ENCODE measurements at places on chromosomes 3 and 15.

DNA sequence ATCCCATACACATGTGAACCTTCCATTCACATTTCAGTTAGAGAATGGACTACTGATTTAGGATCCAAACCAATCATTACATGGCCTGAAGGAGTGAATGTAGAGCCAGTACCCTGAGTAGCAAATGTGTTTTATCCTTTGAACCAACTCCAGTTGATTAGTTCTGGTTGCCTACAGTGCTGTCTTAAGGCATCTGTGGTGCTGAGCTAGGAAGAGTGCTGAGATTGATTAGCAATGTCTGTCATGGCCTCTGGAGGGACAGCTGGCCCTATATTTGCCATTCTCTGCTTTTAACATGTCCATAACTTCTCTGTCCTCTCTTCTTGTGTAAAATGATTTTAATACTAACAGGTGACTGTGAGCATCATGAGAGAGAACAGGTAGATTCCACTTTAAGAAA, 11.1 kb downstream of the LRTM1 start:
- DNase-seq: no peak

DNA sequence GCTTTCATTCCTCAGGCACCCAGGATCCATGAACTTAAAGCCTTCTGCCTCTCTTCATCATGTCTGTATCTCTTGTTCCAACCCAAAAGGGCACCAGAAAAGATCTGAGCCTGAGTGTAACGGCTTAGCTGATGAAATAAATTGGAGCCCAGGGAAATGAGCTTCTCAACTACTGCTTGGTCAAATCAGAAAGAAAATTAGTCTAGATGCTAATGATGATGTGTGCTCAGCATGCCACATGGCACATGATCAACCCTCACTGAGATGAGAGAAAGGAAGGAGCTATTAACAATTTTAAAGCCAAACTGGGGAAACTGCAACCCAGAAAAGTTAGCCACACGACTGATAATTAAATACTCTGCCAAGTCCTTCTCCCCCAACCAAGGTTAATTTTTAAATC, 325.7 kb downstream of the CNTN3 start:
- no peak for DNase-seq

DNA sequence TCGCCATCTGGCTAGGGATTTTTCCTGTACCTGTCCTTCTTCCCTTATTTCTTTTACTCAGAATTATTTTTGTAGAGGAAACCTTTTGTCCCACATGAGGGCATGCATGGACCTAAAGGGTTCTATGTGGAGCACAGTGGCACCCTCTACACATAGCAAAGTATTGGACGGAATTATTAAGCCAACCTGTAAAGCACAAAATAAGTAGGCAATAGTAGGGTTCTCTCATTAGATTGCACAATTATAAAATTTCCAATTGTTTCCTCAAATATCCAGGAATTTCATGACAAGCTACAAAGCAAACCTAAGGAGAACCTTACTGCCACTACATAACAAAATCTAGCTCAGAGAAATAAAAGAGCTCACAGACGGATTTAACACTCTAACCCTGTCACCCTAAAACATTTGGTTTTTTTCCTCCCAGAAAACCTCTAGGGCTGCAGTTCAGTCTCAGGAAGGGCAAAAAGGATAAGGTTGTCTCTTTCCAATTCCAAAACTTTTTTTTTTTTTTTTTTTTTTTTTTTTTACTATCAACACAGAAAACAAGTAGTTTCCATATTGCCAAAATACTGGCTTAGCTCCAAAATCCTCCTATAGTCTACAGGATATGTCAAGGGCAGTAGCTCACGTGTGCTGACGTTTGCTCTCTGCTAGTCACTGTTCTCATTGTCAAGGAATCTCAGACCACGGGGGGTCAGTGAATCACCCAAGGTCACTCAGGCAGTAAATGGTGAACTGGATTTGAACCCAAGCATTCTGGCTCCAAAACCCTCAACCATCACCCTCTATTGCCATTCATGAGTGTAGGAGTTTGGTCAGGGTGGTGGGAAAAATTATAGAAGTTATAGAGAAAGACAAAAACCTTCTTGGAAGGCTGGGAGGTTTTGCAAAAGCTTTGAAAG, 52.3 kb downstream of the NCEH1 start:
- no peak for DNase-seq

- no peak for DNase-seq
These were observed 145.1 kb downstream of the LPP start for GRCh38 chr3:188299068-188299467.

DNA sequence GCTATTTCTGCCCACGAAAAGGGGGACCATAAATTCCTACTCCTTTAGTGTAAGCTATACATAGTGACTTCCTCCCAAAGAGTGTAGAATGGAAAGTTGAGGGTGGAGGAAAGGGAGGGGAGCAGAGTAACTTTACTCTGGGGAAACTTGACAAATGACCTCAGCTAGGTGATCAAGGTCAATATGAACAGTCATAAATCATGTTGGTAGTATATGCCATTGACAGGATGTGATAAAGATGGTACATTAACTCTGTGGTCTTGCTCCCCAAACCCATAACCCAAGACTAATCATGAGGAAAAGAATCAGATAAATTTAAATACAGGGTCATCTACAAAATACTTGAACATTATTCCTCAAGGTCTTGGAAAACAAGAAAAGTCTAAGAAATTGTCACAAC, 18.6 kb downstream of the SETMAR start:
- DNase-seq: no peak

DNA sequence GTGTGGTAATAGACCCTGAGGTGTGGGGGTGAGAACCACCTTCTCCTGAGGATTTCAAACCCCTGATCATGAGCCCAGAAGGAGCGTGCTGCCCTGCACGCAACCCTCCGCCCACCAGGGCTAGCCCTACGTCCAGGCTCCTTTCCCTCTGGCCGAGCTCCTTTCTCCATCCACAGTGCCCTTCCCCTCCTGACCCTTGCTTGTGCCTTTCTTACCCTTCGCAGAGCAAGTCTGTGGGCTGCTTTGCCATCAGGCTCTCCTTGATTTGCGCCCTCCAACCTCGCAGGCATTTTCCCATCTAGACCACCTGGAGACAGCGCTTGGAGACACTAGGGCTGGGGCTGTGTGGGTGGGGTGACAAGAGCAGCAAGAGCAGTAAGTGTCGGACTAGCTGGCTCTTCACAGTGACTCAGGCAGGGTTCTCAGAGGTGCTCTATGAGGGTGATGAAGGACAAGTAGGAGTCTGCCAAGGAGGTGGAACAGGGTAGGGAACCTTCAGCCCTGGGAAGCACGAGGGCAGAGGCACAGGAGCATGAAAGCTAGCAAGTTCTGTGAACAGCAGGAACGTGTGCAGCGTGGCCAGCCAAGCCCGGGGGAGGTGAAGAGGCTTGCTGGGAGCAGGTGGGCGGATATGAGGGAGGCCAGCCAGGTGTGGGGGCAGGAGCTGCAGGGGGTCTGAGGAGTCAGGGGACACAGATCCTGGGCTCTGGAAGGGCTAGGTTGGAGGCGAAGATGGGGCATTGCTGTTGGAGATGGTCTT, 2.5 kb upstream of the SLC38A3 start:
- no peak for DNase-seq

- DNase-seq: no peak
These were observed 9.2 kb upstream of the TGFBR2 start for GRCh38 chr3:30597131-30597768.

DNA sequence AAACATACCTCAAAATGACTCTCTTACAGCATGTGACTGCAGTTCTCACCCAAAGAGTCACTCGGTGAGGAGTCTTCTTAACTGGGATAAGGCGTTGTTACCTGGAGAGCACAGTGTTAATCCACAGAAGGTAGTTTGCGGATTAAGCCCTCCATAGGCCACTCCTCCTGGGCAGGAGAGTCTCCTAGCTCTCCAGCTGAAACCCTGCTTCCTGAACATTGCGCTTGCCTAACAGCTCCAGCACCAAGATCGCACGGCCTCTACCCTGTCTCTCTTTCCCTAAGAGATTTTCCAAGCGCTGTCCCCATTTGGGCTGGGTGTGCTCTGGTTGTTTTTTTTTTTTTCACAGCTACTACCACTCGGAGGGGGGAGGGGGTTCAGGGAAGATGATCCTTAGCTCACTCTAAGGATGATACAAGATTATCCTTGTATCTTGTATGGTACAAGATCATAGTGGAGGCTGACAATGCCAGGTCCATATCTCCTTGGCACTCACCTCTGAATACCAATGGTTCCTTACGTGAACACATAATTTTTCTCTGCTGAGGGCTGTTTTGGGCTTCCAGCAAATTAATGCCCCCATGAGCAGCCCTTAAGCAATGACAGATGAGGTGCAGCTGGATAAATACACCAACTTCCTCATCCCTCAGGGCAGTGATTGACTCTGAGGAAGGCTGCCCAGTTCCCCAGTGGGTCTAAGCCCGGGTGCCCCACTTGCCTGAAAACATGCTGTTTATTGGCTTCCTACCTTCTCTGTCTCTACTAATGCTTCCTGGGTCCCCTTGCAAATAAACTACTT, 185.2 kb upstream of the TSC22D2 start:
- no peak for DNase-seq

- DNase-seq: no peak
These were observed 56.1 kb downstream of the CALML4 start for GRCh38 chr15:68149059-68149458.

GRCh38 chr15:82554351-82554750, 14.1 kb upstream of the RPS17 start:
- no peak for DNase-seq

DNA sequence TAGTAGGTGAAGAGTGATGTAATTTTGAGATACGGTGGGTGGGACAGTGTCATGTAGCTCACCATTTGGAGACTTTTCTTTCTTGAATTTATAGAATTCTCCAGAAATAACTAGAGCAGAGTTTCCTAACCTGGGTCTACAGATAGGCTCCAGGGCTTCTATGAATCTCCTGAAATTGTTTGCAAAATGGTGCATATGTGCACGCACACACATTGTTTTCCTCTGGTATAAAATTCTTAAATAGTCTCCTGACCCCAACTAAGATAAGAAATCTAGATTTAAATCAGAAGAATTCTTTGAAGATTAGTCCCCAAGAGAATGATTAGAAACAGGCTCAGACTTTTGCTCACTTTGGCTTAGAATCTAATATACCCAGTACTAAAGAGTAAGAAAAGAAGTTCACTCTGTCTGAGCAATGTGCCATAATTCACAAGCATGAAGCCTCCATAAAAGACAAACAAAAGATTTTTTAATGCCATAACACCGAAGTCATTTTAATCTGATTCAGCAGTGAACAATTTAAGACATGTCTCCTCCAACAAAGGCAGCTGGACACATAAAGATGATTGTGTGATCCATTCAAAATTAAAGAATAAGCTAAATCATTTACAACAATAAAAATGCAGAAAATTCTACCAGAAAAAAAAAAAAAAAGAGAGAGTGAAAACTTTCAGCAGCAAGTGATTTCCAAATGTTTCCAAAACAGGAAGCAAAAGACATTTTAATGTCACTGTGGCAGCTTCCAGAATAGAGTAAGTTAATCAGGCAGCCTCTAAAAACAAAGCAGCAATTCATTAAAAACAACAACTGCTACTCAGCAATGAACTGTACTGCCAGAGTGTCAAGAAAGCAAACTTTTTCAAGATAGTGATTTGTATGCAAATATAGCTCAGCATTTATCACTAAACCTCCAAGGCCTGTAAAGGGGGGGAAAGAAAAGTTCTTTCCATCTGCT, 975.5 kb upstream of the CFAP20DC start:
- no peak for DNase-seq

GRCh38 chr3:129673897-129674797, 67.7 kb upstream of the PLXND1 start:
- no peak for DNase-seq

- no peak for DNase-seq
These were observed 74.6 kb upstream of the SPATA12 start for GRCh38 chr3:56985878-56986277.

DNA sequence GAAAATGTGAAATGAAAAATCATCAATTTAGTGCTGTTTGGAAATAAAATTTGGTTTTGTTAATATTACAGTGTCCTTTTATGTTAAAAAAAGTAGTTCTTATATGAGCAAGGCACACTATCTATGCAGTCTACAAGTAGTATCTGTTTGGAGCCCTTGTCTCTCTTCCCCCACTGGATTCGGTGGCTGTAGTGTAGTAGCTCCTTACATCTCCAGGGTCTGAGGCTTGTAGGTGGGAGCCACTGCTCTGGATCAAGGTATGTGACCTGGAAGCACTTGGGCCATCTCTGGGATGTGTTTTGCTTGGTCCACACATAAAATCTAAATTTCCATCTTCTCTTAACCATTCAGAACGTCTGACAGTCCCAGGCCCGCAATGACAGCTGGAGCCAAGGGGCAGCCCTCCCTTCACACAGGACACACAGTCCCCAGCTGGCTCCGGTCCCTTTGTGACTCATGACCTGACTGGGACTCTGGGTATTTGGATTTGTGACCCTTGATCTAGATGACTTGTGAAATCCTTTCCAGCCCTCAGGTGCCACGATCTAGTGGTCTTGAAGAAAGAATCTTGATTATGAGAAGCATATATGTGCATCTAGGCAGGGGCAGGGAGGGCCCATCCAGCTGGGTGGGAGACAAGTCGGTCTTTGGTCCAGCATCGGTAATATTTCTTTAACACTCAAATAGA, 80.0 kb downstream of the USP13 start:
- DNase-seq: no peak

DNA sequence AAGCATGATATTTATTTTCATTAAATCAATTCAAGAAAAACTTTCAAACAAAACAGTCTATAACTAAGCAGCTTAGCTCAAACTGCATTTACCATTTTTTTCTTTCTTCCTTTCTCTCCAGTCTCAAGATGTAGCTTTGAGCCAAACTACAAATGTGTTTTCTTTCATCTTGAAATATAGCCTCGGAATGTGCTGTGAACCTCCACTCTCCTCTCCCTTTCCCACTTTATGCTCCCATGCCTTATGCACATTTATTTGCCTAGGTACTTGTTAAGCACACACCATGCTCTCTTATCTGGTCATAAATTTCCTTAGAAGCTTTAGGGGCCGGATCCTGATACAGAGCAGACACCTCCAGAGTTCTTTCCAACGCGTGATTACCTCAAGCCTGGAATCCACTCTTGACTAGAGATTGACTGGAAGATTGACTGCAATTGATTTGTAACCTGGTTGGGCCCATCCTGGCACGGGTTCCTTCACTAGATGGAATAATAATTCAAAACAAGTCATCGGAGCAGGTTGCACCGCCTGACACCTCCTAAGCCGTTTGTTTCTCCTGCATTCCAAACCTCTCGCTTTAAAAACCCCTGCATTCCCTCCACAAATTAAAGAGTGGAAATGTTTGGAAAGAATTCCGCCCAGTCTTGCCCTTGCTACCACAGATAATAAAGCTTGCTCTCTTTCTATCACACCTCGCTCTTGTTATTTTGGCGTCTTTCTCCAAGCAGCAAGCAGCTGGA, 344.7 kb downstream of the CHL1 start:
- peak; percentile 20 for DNase-seq
